ENCODE measurements at places on chromosomes 4 and X.

- DNase-seq, result no peak
Observed at GRCh38 chrX:45735571-45735970, 534.9 kb upstream of the DIPK2B start.

DNA sequence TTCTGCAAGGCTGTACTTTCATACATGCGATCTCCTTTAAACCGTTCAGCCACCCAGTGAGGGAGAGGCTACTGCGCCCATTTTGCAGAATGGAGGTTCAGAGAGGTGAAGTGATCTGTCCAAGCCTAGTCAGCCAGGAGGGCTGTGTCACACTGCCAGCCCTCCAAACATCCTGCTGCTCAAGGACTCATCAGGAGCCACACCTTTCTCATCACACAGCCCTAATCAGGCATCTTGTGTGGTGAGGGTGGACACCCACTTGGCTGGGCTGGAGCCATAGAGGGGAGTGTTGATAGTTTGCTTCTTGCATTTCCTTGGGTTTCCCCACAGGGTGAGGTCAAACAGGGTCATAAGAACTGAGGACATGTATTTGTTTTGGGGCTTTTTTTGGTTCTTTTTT lies 5.4 kb upstream of the CXCR3 start:
- no peak for DNase-seq

- no peak for DNase-seq
Observed at GRCh38 chr4:153082322-153083301, 121.6 kb upstream of the TRIM2 start.

GRCh38 chrX:121050781-121051180 lies 3.4 kb downstream of the GLUD2 start:
- no peak for DNase-seq

- DNase-seq, result no peak
Observed at GRCh38 chr4:38002451-38003071, 42.4 kb downstream of the PTTG2 start.

DNA sequence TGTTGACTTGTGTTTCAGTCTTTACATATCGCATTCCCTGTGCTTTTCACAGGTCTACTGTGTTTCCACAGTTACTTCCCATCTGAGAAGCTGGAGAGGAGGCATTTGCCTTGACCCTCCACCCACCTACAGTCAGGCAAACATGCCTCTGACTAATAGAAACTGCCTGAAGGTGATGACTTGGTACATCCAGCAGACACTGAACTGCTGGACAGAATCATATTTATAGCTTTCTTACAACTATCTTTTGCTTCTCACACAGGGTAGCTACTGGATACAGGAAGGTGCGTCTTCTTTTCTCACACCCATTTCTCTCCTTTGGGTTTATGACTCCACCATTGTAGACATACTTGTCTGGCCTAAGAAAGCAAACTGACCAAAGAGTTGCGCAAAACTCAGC lies 58.0 kb downstream of the VGLL1 start:
- no peak for DNase-seq

GRCh38 chr4:39846705-39847104 lies 131.0 kb downstream of the PDS5A start:
- no peak for DNase-seq
